ENCODE measurements at places on chromosomes 16 and 17.

DNA sequence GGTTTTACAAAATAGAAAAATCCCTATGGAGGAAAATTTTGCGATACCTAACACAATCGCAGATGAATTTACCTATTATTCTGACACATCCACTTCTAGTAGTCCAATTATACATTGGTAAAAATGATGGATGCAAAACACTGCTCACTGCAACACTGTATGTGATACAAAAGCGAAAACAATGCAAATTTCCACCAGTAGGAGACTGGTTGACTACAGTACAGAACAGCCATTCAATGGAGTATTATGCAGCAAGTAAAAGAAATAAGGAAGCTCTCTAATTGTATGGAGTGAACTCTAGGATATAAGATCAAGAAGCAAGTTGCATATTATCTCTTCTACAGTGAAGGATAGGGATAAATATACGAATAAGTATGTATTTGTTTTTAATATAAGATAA is 48.5 kb downstream of the SETD6 start:
- no peak for DNase-seq

DNA sequence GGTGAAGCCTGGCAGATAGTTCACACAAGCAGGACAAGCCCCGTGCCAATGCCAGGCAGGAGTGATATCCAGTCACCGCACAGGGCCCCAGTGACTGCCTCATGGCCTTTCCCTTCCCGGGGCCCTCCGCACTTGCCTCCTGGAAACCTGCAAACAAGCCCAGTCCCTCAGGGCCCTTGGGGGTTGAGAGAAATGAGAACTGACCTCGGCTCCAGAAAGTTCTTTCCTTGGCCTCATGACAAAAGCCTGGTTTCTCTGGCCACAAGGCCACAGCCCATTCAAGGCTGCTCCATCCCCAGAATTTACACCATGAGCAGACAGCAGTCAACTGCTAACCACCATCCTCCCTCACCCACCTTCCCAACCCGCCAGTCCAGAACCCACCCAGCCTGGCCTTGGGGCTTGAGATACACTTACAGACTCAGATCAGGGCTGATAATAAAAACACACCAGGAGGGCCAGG is 77.6 kb downstream of the CCDC182 start:
- no peak for DNase-seq

- DNase-seq: no peak
Observed at GRCh38 chr17:38881600-38882191, 11.8 kb downstream of the LASP1 start.

- DNase-seq: no peak
Observed at GRCh38 chr17:957856-958421, 21.6 kb downstream of the NXN start.

Measured in GM12891 (cell line).